Activated CD4-positive, alpha-beta T cell treated with anti-CD3 and anti-CD28 coated beads, Interleukin-10, Interleukin-2, amounts not matched to agents 100 ng/mL and 50 ng/mL, durations not matched to agents 16 hours and 8 hours (primary cell): ENCODE measurements at places on chromosomes 1 and 21.

DNA sequence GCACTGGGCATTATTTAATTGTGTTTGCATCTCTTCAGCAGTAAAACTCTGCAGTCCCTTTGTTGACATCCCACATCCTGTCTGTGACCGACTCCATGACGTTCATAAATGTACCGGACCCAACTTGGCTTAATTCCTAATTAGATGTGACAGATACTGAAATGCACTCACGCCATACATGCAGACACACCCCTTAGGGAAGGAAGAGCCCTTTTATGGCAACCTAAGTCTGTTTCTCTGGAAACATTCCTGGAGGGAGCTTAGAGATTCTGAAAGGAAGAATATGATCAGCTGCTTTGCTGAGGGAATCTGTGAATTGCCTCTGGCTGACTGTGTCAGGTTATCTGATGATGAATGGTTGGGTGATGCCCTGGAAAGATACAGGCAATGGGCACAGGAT lies 33.4 kb downstream of the ADAMTS5 start:
- DNase-seq = no peak

DNA sequence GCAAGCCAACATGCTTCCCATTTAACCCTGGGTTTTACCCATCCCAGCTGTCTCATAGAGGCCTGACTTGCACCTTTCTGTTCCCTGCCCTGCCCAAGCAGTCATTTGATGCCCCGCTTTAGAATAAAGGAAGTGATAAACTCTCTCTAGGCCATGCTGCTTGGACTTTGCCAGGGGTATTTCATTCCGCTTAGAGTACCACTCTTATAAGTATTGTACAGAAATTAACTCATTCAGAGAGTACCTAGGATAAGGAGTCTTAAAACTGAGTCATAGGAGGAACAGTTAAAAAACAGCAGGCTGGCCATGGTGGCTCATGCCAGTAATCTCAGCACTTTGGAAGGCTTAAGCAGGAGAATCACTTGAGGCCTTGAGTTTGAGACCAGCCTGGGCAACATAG lies 21.0 kb upstream of the LYST start:
- DNase-seq = peak; percentile 74

- DNase-seq = no peak
Measured at GRCh38 chr1:117049857-117050256, 10.3 kb upstream of the TTF2 start.

DNA sequence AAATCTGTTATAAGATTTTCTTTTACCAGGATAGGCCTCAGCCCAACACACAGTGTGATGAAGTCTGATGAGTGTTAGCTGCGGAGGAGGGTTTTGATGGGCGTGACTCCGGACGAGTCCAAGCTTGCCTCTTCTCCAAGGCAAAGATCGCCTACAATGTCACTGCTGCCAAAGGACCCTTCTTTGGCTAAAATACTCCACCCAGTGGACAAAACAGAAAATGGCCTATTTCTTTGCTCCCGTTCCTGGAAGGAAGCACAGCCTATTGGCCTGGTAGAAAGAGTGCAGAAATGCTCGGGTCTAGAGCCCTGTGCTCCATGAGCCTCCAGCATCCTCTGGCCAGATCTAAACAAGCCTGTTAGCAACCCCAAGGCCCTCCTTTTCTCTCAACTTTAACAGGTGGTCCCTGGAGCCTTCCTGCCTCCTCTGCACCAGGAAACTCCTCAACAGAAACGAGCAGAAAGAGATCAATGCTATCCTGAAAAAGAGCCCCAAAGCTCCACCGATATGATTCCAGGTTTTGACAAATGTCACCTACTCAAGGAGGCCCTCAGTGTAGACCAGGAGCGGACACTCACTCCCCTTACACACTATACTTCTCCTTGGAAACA lies 3.4 kb upstream of the CASQ2 start:
- peak; percentile 61 for DNase-seq

GRCh38 chr1:211082824-211083223 lies 51.1 kb downstream of the KCNH1 start:
- no peak for DNase-seq

DNA sequence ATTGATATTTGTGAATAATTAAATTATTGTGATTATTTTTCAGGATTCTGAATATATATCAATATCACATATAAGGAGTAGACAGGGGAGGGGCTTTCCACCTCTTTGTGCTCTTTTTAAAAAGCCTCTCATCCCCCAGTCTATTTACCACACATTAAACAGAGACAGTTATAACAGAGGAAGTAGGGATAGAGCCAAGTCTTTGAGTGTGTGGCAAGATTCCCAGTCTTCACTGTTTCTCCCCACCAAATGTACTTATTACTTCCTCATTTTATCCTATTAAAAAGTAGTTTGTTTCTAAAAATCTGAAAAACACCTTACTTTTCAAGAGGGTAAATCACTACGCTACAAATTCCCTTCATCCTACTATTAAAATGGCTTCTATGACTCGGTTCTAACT lies 46.7 kb downstream of the EPS15 start:
- DNase-seq = no peak

GRCh38 chr1:111943846-111944749 lies 45.4 kb downstream of the KCND3 start:
- no peak for DNase-seq

- DNase-seq = no peak
Measured at GRCh38 chr1:54461731-54462596, 55.8 kb upstream of the SSBP3 start.

- DNase-seq = peak; percentile 7
Measured at GRCh38 chr21:29434081-29434480, 135.4 kb downstream of the BACH1 start.

DNA sequence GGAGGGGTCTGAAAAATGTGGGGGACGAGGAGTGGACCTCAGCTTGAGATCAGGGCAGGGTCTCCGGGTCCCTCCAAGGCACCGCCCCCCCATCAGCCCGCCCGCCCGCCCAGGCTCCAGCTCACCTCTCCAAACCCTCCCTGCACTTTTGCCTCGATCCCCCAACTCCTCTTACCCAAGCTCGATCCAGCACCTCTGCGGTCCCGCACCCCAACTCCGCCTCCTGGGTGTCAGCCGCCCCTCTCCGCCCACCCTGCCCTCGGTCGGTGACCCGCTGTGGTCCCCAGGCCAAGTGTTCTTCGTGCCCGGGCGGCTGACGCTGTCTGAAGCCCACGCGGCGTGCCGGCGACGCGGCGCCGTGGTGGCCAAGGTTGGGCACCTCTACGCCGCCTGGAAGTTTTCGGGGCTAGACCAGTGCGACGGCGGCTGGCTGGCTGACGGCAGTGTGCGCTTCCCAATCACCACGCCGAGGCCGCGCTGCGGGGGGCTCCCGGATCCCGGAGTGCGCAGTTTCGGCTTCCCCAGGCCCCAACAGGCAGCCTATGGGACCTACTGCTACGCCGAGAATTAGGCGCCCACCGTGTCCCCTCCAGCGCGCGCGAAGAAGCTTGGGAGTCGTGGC lies 5.7 kb downstream of the HAPLN2 start:
- DNase-seq = no peak
